Uterus (tissue), 4 donors: ENCODE measurements at places on chromosomes 4 and X. TPM values are rescaled to one million over a fixed set of nuclear protein-coding genes. Genes with fewer than 3 reads are reported as not detected.
A peak's percentile ranks its signal among the peaks of the same experiment; 100 is the strongest.

Gene AKAP4
- not detected for total RNA-seq

Gene CLDN2
- total RNA-seq, result not detected

Gene WAS
- not detected for total RNA-seq

GRCh38 chr4:136103616-136104015, 1428.7 kb downstream of the PCDH18 start:
- no peak for DNase-seq
- H3K36me3 ChIP-seq, result no peaks in the 10 kb centered on the region
- H3K4me1 ChIP-seq, result no peaks in the 10 kb centered on the region
- H3K4me3 ChIP-seq, result no peak overlapping the region

DNA sequence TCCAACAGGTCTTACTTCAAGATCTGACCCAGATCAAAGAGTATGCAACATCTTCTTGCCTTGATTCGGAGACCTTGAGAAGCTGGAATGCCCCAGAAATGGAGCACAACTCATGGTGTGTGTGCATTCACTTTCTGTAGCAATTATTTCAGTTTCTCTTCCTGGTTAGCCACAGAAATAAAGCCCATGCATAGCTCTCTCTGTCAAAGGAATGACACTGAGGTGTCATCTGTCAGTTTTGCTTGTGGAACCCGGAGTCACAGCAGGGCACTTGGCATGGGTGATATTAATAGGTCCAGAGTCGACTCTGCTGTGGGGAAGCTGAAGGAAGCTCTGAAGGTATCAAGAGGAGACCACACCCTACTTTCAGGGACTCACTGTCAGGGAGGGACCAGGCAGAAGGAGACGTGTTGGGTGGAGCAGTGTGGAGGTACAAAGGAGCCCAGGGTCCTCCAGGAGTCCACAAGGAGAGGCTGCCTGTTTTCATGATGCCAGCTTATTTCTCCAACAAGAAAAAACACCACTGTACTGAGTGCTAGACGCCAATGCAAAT, 10.7 kb downstream of the CLNK start:
- no peaks in the 10 kb centered on the region for H3K4me1 ChIP-seq
- H3K27ac ChIP-seq, result no peak overlapping the region
- H3K27me3 ChIP-seq, result no peaks in the 10 kb centered on the region
- H3K4me3 ChIP-seq, result no peak overlapping the region

GRCh38 chrX:47230136-47230868, 2.5 kb upstream of the USP11 start:
- H3K27me3 ChIP-seq, result no peaks in the 10 kb centered on the region
- no peak overlapping the region for H3K4me3 ChIP-seq
- no peaks in the 10 kb centered on the region for H3K4me1 ChIP-seq

GRCh38 chrX:19303256-19303880, 40.4 kb upstream of the PDHA1 start:
- H3K27ac ChIP-seq, result no peak overlapping the region
- H3K4me1 ChIP-seq, result no peaks in the 10 kb centered on the region
- no peaks in the 10 kb centered on the region for H3K36me3 ChIP-seq
- H3K27me3 ChIP-seq, result no peaks in the 10 kb centered on the region
- peak; percentile 61 for DNase-seq

DNA sequence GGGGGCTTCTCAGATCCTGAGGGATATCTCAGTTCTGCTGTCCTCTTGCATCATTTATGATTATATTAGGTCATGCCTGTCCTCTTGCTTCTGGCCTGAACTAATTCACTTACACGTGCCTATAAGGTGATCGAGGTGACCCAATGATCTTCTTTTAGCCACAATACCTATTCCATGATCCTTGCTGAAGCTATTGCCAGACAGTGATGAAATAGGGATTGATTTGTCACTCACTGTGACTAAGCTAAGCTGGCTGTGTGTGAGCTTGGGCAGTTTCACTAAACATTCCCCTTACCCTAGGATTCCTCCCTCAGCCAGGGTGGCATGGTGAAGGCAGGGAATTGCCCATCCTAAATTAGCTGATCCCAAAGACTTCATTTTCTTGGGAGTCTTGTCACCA, 19.0 kb downstream of the HADH start:
- H3K27me3 ChIP-seq, result no peaks in the 10 kb centered on the region
- no peak overlapping the region for H3K4me3 ChIP-seq
- DNase-seq, result no peak
- no peaks in the 10 kb centered on the region for H3K36me3 ChIP-seq
- no peak overlapping the region for H3K27ac ChIP-seq

DNA sequence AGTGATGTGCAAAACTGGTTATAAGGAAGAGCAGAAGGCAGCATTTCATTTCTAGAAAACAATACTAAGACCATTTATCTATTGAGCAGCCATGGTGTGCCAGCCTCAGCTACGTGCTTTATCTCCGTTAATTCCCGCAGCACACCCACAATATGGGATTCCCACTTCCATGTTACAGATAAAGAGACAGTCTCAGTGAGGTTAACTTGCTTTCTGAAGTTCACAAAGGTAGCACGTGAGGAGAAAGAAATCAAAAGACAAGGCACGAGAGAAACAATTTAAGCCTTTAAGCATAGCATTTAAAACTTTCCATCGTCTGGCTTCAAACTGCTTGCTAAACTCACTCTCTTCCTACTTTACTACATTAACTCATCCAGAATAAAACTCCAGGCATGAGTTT, 8.0 kb upstream of the RPL34 start:
- no peak overlapping the region for H3K27ac ChIP-seq
- H3K4me3 ChIP-seq, result no peak overlapping the region
- no peaks in the 10 kb centered on the region for H3K27me3 ChIP-seq
- no peaks in the 10 kb centered on the region for H3K36me3 ChIP-seq
- no peak for DNase-seq
- H3K4me1 ChIP-seq, result no peaks in the 10 kb centered on the region

- no peaks in the 10 kb centered on the region for H3K27me3 ChIP-seq
- H3K36me3 ChIP-seq, result no peaks in the 10 kb centered on the region
- no peak for DNase-seq
- H3K4me1 ChIP-seq, result peaks cover 3% of the 10 kb centered on the region
- no peak overlapping the region for H3K4me3 ChIP-seq
Observed at GRCh38 chrX:21376636-21377035, 2.4 kb downstream of the CNKSR2 start.

- no peak for DNase-seq
- no peak overlapping the region for H3K27ac ChIP-seq
- no peaks in the 10 kb centered on the region for H3K27me3 ChIP-seq
- no peaks in the 10 kb centered on the region for H3K36me3 ChIP-seq
- H3K4me1 ChIP-seq, result no peaks in the 10 kb centered on the region
Observed at GRCh38 chr4:138659037-138659811, 356.4 kb upstream of the NOCT start.

DNA sequence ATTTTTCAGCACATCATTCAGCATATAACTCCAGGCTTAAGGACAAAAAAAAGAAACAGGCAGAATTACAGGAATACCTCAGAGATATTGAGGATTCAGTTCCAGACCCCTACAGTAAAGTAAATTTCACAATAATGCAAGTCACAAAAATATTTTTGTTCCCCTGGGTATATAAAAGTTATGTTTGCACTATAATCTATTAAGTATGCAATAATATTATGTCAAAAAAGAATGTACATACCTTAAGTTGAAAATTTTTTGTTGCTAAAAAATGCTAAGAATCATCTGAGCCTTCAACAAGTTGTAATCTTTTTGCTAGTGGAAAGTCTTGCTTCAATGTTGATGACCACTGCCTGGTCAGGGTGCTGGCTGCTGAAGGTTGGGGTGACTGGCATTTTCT, 2532.5 kb downstream of the ARAP2 start:
- no peak overlapping the region for H3K4me3 ChIP-seq
- no peaks in the 10 kb centered on the region for H3K36me3 ChIP-seq
- H3K27me3 ChIP-seq, result no peaks in the 10 kb centered on the region
- H3K4me1 ChIP-seq, result no peaks in the 10 kb centered on the region
